ENCODE measurements at places on chromosomes 1 and 21.

- DNase-seq: no peak
These were observed 54.1 kb downstream of the CD2 start for GRCh38 chr1:116808200-116808847.

- DNase-seq: no peak
These were observed 45.7 kb upstream of the TLR5 start for GRCh38 chr1:223188618-223189356.

DNA sequence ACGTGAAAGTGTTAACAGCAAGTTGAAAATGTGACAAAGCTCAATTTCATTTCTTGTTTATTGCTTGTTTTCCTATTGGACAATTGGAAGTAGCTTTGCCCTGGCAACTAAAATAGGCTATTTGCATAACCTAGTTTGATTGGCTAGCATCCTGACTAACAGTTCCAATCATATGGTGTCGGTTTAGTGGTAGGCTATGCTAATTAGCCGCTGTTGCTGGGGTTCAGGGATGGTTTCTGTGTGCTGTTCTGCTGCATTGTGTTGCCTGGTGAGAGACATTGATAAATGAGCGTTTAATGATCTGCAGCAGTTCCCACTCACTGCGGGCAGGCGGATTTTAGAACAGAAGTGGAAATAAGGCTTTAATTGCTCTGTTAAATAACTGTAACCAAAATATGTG lies 68.5 kb downstream of the DYRK1A start:
- peak; percentile 98 for DNase-seq

DNA sequence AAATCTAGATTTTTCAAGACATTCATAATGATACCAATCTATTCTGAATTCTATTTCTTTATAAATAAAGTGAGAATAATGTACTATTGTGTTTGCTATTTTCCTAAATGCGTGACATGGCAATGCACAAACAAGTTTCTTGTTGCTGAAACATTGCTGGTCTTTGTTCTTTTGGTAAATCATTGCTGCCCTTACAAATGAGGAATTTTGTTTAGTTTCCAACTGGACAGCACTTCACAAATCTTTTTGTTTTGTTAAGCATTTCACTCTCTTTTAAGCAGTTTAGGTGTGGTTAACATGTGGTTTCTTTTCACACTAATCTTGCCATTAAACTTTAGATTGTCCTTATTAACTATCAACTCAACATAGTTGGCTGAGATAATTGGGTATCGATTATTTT lies 94.6 kb downstream of the LRRC7 start:
- DNase-seq: no peak

- DNase-seq: no peak
These were observed at the start of gene OR2L5 for GRCh38 chr1:248013229-248013710. Gene OR2L5 (plus strand): TSS chr1:248013660. CDS start chr1:248021948, 8,288 bp downstream.

- DNase-seq: no peak
These were observed 29.6 kb upstream of the CLIC4 start for GRCh38 chr1:24715658-24716057.

DNA sequence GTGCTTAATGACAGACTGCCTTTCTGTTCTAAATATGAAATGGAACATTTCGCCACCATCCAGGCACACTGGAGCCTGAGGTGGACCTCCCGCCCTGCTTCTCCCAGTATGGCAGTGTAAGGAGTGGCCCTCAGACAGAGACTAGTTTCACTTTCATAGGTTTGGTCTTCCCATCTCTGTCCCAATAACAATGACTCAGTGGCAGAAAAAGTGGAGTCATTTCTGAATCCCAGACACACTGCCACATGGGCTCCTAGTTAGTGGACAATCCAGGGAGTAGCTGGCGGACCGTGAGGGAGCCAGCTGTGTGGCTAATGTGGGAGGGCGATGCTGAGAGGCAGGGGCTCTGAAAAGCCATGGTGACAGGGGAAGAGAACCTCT lies 95.6 kb upstream of the TSPAN2 start:
- peak; percentile 87 for DNase-seq

DNA sequence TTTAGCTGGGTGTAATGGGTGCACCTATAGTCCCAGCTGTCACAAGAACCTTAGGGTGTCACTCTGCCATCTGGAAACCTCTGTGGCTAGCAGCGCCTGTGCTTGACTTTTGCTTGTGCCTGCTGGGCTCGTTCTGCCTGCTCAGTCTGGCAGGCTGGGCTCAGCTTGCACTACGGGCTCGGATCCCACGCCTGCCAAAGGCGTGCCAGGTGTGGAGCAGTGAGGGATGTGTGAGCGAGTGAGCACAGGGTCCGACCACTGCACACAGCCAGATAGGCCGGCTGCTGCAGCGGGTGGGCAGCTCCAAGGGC lies 2.8 kb upstream of the LSM10 start:
- DNase-seq: no peak

GRCh38 chr1:117890452-117890851 lies 39.0 kb downstream of the GDAP2 start:
- no peak for DNase-seq

DNA sequence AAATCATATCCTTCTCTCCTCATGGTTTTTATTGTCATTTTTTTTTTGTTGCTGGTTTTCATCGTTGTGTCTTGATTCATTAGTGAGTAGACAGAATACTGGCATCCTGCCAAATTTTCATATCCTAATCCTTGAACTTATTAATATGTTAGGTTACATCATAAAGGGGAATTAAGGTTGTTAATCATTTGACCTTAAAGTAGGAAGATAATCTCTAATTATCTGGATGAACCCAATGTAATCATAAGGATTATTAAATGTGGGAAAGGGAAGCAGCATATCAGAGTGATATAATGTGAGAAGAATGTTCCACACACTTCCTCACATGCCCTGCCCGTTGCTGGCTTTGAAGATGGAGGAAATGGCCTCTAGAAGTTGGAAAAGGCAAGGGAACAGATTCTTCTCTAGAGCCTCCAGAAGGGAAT lies 299.7 kb downstream of the HMCN1 start:
- DNase-seq: peak; percentile 20

- no peak for DNase-seq
These were observed 86.2 kb upstream of the IRF2BP2 start for GRCh38 chr1:234696148-234696576.

DNA sequence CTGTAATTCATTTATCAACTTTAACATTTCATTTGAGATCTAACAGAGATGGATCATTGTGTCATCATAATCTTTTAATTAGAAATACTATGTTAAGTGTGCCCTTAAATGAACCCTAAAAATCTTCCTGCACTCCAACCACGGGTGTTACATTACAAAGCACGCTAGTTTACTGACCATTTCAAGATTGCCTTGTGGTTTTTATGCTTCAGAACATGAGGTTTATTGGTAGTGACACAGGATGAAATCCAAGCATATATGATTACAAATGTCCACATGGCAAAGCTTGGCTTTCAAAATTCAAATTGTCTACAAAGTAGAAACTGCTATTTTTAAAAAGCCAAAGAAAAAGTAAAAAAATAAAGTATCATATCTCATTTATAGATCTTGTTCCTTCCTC lies 190.4 kb upstream of the USP25 start:
- DNase-seq: peak; percentile 15

DNA sequence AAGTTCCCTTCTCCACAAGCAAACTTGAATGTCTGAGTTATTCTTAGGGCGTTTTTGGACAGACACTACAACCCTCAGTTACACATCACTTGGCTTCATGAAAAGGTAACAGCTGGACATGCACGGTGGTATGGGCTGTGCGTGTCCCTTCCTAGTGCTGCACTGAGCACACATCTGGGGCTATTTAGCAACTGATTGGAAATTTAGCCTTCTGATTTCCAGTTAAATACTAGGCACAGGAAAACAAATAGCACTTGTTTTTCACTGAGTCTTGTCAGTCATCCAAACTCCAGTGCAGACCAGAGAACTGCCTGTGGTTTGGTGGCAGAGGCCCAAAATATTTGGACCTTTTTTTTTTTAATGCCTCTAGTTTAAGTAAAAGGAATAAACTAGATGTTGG lies 134.7 kb downstream of the TGFBR3 start:
- peak; percentile 91 for DNase-seq

DNA sequence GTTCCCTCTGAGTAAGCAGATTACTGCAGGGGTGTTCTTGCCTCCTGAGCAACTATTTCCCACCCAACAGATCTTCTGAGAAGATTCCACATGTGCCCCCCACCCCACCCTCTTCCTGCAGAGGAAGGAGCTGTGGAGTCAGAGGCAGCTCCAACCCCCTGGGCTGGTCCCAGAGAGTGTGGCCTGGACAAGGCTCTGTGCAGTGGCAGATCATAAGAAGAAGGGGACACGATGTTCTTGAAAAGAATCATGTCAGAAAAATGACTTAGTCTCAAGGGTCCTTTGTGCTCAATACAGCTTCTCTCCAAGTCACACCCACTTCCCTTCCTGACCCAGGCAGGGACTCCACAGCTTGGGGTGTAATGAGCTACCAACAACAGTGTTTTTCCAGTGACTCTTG lies 95.2 kb downstream of the SYF2 start:
- DNase-seq: no peak

GRCh38 chr1:4407851-4408250 lies 246.6 kb upstream of the AJAP1 start:
- DNase-seq: no peak
